ENCODE measurements at places on chromosomes 5 and 9. TPM values are rescaled to one million over a fixed set of nuclear protein-coding genes. Genes with fewer than 3 reads are reported as not detected.

The FLT4 gene
- total RNA-seq = 7.7 TPM

The ARHGEF37 gene
- 1.8 TPM for total RNA-seq

- no peaks in the 10 kb centered on the region for H3K27me3 ChIP-seq
- H3K36me3 ChIP-seq = no peaks in the 10 kb centered on the region
- no peak for DNase-seq
- no peaks in the 10 kb centered on the region for H3K4me1 ChIP-seq
- no peak overlapping the region for H3K4me3 ChIP-seq
Observed at GRCh38 chr9:84111726-84112125, 131.1 kb downstream of the RMI1 start.

GRCh38 chr5:106521701-106522100 lies 1149.0 kb downstream of the EFNA5 start:
- no peak overlapping the region for H3K27ac ChIP-seq
- H3K27me3 ChIP-seq = no peaks in the 10 kb centered on the region
- no peak for DNase-seq
- H3K36me3 ChIP-seq = no peaks in the 10 kb centered on the region

GRCh38 chr5:179119415-179120170 lies 59.4 kb downstream of the ZNF354C start:
- 0 out of 2 replicates have a peak, but pooled peaks cover 2% of the 10 kb centered on the region for H3K36me3 ChIP-seq
- no peak overlapping the region for H3K27ac ChIP-seq
- H3K4me1 ChIP-seq = no peaks in the 10 kb centered on the region
- no peaks in the 10 kb centered on the region for H3K27me3 ChIP-seq
- no peak overlapping the region for H3K4me3 ChIP-seq

- peaks cover 50% of the 10 kb centered on the region for H3K36me3 ChIP-seq
- H3K4me1 ChIP-seq = no peaks in the 10 kb centered on the region
- DNase-seq = no peak
- H3K27ac ChIP-seq = no peak overlapping the region
Observed at GRCh38 chr5:168430296-168430695, 56.0 kb upstream of the RARS1 start.

- H3K4me1 ChIP-seq = no peaks in the 10 kb centered on the region
- DNase-seq = no peak
- H3K27me3 ChIP-seq = no peaks in the 10 kb centered on the region
- no peak overlapping the region for H3K27ac ChIP-seq
- no peak overlapping the region for H3K4me3 ChIP-seq
Observed at GRCh38 chr5:75707911-75708509, 9.2 kb downstream of the POC5 start.

DNA sequence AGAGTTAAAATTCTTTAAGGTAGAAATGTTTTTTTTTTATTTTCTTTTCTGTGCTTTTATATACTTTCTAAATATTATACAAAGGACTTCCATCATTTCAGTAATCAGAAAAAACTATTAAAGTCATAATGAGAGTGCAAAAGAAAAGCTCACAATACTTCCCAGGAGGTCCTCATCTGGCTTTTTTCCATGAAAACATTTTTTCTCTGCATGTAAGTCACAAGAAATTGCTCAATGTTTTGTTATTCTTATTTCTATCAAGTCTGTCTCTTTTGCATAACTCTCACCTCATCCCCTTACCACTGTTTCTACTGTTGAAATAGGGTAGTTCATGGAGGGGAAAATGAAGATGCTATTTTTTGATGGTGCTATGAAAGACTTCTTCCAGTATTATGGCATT lies 375.0 kb downstream of the TMEM232 start:
- H3K27ac ChIP-seq = no peak overlapping the region
- no peak overlapping the region for H3K4me3 ChIP-seq
- H3K36me3 ChIP-seq = no peaks in the 10 kb centered on the region
- no peaks in the 10 kb centered on the region for H3K4me1 ChIP-seq
- DNase-seq = no peak
- H3K27me3 ChIP-seq = no peaks in the 10 kb centered on the region

DNA sequence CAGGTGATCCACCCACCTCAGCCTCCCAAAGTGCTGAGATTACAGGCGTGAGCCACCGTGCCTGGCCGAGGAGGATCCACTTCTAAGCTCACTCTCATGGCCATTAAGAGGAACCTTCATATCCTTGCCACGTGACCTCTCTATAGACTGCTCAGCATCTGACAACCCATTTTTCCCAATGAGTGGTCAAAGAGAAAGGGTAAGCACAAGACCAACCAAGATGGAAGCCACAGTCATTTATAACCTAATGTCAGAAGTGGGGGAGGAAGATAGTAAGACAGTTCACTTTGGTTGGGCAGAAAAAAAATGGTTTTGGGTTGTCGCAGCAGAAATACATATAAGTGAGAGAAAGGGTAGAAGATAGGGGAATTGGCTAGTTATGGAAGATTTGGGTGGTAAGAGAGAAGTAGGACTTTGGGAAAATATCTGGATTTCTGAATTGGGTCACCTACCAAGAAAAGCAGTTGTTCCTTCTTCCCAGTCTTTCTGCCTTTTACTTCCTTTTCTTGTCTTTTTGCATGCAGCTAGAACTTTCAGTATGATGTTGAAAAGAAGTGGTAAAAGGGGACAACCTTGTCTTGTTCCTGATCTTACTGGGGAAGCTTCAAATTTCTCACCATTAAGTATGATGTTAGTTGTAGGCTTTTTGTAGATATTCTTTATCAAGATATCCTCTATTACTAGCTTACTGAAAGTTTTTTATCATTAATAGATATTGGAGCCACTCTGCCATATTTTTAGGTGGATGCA lies 15.6 kb downstream of the SNX2 start:
- H3K4me1 ChIP-seq = no peaks in the 10 kb centered on the region
- DNase-seq = no peak
- peaks cover 3% of the 10 kb centered on the region for H3K36me3 ChIP-seq
- no peak overlapping the region for H3K27ac ChIP-seq

- no peak overlapping the region for H3K4me3 ChIP-seq
- H3K4me1 ChIP-seq = no peaks in the 10 kb centered on the region
- no peaks in the 10 kb centered on the region for H3K27me3 ChIP-seq
- no peaks in the 10 kb centered on the region for H3K36me3 ChIP-seq
Observed at GRCh38 chr5:56585999-56586691, 229.2 kb upstream of the MAP3K1 start.
